ENCODE measurements at places on chromosomes 3 and 15. TPM values are rescaled to one million over a fixed set of nuclear protein-coding genes. Genes with fewer than 3 reads are reported as not detected.

The SPESP1 gene
- 1.8 TPM for total RNA-seq

The PRKCD gene
- 117 TPM for total RNA-seq

GRCh38 chr15:32723171-32723948, 5.6 kb downstream of the GREM1 start:
- no peak for DNase-seq

DNA sequence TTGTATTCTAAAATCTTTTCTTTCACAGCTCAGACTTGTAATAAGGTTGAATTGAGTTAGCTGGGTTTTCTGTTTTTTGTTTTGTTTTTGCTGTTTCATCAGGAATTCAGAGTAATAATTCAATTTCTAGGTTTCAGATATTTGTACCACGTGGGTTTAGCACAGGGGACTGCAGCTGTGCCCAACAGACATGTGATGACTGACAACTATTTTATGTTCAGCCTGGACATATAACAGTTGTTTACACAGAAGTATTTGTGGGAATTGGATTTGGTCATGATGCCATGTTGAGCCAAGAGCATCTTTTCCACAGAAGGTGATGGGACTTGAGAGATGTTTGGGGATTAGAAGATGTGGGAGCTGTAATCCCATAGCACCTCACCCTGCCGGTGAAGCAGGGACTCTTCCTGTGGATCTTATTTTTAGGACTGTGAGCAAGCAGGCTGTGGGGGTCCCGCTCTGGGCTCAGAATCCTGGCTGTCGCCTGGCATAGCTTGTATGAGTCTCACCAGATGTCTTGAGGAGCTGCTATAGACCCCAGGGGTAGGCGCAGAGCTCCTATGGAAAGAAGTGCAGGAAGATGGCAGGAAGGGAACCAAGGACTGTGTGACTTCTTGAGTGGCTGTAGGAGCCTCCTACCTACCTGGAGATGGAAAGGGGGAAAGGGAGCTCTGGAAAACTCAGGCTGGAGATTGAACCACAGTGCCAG, 23.7 kb downstream of the PXYLP1 start:
- no peak for DNase-seq

- no peak for DNase-seq
Observed at GRCh38 chr3:100265016-100265415, 4.2 kb downstream of the TBC1D23 start.

Data from stomach (tissue), 19 donors.